Smooth muscle cell of the umbilical artery (primary cell): ENCODE measurements at places on chromosomes 3 and 15. TPM values are rescaled to one million over a fixed set of nuclear protein-coding genes. Genes with fewer than 3 reads are reported as not detected.

Gene LMCD1
- 106 and 175 TPM in 2 replicates for total RNA-seq

Gene ABI3BP
- total RNA-seq = 2.4 and 53.3 TPM in 2 replicates

Gene ITIH1
- not detected in 2 replicates for total RNA-seq

Gene IQCH
- total RNA-seq = 4.2 and 4.7 TPM in 2 replicates

Gene DISP2
- 0.09 and 0.30 TPM in 2 replicates for total RNA-seq

Gene CTXN2
- not detected in 2 replicates for total RNA-seq

Gene ARNT2
- 1.8 and 3.8 TPM in 2 replicates for total RNA-seq

Gene PIGZ
- 2.7 and 3.0 TPM in 2 replicates for total RNA-seq

Gene GP5
- 0.14 and 0.59 TPM in 2 replicates for total RNA-seq

Gene ACTC1
- total RNA-seq = 0.30 TPM in 1 of 2 replicates, not detected in the other

Gene GHSR
- total RNA-seq = not detected in 2 replicates

Gene VEPH1
- 67.7 and 93.5 TPM in 2 replicates for total RNA-seq

Gene CLRN1
- total RNA-seq = not detected in 2 replicates

Gene NKIRAS1
- 7.3 and 10.4 TPM in 2 replicates for total RNA-seq

Gene LMAN1L
- not detected in 2 replicates for total RNA-seq

Gene SLC51A
- not detected in 2 replicates for total RNA-seq

Gene RASSF1
- total RNA-seq = 20.8 and 26.0 TPM in 2 replicates

Gene MORC1
- not detected in 2 replicates for total RNA-seq

Gene C3orf70
- total RNA-seq = 0.23 and 1.5 TPM in 2 replicates

Gene MRPS25
- total RNA-seq = 16.6 and 21.1 TPM in 2 replicates

Gene TRIM59
- total RNA-seq = 7.7 and 20.2 TPM in 2 replicates

Gene FAM43A
- 35.3 and 47.0 TPM in 2 replicates for total RNA-seq

Gene IL17RD
- total RNA-seq = 3.0 and 13.6 TPM in 2 replicates

Gene GOLGA6L22
- not detected in 2 replicates for total RNA-seq

Gene PPP2R3A
- 6.5 and 12.5 TPM in 2 replicates for total RNA-seq

Gene ATP8B4
- total RNA-seq = 0.42 and 12.2 TPM in 2 replicates

Gene ZNF660
- 2.2 and 4.2 TPM in 2 replicates for total RNA-seq
